ENCODE measurements at places on chromosomes 7 and 10.

GRCh38 chr7:134533288-134533771 is 6.0 kb downstream of the AKR1B10 start:
- DNase-seq = no peak

DNA sequence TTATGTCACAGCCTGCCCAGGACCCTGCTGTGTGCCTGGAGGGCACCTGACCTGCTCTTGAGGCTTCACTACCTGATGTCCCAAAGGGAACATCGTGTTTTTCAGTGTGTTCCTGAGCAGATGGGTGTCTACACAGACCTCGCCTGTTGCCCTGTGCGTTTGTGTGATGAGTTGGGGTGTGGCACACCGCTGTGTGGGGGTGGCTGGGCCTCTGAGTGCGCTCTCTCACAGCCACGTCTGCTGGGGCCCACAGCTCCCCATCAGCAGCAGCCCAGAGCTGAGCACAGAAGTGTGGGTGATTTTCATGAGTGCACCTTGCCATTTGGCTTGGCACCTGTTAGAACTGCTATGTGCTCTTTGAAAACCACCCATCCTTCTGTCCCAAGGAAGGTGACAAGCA is 121.5 kb downstream of the NKX6-2 start:
- DNase-seq = no peak

- no peak for DNase-seq
These were observed 71.0 kb upstream of the ADAM12 start for GRCh38 chr10:126459032-126459831.

- peak; percentile 45 for DNase-seq
These were observed 106.4 kb upstream of the SDK1 start for GRCh38 chr7:3194501-3195141.

- DNase-seq = no peak
These were observed 38.6 kb downstream of the NRP1 start for GRCh38 chr10:33295851-33296250.

DNA sequence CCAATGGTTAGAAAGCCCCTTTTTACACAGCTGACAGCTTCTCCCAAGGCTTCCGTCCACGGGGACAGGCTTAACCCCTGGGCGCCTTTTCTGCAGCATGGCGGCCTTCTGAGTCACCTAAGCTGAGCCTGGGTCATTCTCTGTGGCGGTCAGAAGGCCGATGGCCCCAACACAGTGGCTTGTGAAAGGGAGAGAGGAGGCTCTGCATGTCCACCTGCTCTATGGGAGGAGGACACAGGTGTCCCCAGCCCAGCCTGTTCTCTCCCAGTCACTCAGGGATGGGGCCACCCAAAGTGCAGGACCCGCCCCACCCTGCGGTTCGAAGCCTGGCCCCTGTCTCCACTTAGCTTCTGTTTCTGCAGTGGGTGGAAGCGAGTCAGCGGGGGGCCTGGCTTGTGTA is 20.4 kb upstream of the TTYH3 start:
- DNase-seq = no peak

- no peak for DNase-seq
These were observed 13.2 kb upstream of the FRMPD2 start for GRCh38 chr10:48287417-48288391.

DNA sequence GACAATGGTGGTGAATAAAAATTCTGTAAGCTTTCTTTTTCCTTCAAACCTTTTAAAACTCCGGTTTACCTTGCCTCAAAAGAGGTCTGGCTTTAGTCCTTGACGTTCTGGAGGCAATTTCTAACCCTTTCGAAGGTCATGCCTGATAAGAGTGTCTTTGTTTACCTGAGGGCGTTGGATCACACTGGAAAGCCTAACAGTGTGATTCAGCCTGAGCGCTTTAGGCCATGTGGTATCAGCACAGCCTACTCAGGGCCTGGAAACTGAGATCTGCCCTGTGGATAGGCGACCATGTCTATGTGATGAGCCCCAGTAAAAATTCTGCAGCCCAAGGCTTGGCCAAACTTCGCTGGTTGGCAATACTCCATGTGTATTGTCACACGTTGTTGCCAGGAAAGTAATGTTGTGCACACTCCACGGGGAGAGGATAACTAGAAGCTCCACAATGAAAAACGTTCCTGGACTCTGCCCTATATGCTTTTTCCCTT is 10.7 kb downstream of the CCDC6 start:
- no peak for DNase-seq

DNA sequence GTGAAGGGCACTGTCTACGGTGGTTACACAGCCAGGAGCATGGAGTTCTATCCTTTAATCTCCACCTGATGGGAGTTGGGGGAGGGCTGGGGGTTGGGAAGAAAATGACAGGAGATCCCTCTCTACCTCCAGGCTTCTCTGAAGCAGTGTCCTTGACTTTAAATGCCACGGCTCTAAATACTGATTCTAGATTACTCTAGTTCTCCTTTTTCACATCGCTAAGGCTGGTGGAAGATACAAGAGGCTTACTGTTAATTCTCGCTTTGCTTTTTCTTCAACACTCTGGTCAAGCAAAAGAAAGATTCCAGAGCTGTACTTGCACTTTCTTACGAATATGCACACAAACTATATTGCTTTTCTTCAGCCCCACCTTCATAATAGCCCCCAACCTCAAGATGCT is 30.5 kb downstream of the ARL3 start:
- no peak for DNase-seq

- DNase-seq = no peak
These were observed 3.0 kb upstream of the HOXA7 start for GRCh38 chr7:27159266-27160144.

- DNase-seq = no peak
These were observed 342.6 kb downstream of the TCERG1L start for GRCh38 chr10:130968964-130969363.

- no peak for DNase-seq
These were observed 19.0 kb downstream of the MINPP1 start for GRCh38 chr10:87523731-87524130.

GRCh38 chr10:121243609-121244241 is 354.5 kb downstream of the FGFR2 start:
- no peak for DNase-seq

GRCh38 chr10:3213758-3214515 is 41.4 kb upstream of the PITRM1 start:
- peak; percentile 72 for DNase-seq

- DNase-seq = no peak
These were observed 172.6 kb upstream of the SP8 start for GRCh38 chr7:20959281-20959680.

GRCh38 chr7:6307762-6308161 is 35.3 kb upstream of the CYTH3 start:
- no peak for DNase-seq

GRCh38 chr10:98619446-98619845 is 172.7 kb upstream of the HPS1 start:
- no peak for DNase-seq

- no peak for DNase-seq
These were observed 65.7 kb downstream of the AP3M1 start for GRCh38 chr10:74084955-74085354.

Measured in renal cortex interstitium (tissue), 15 donors.